ENCODE measurements at places on chromosomes 2 and 18. TPM values are rescaled to one million over a fixed set of nuclear protein-coding genes. Genes with fewer than 3 reads are reported as not detected.

RNF125 gene
- total RNA-seq = under 0.01 TPM

PHOSPHO2 gene
- 0.54 TPM for total RNA-seq

MRO gene
- not detected for total RNA-seq

GPR45 gene
- not detected for total RNA-seq

ZRANB3 gene
- total RNA-seq = 9.3 TPM

SERPINB12 gene
- total RNA-seq = not detected

MOGAT1 gene
- not detected for total RNA-seq

THADA gene
- 21.3 TPM for total RNA-seq

CYP1B1 gene
- 1.1 TPM for total RNA-seq

ALKAL2 gene
- total RNA-seq = not detected

M1AP gene
- total RNA-seq = not detected

FAM228A gene
- not detected for total RNA-seq

RASGRP3 gene
- 3.0 TPM for total RNA-seq

TGFA gene
- not detected for total RNA-seq

SRD5A2 gene
- total RNA-seq = not detected

CFC1 gene
- total RNA-seq = not detected

DSC3 gene
- under 0.01 TPM for total RNA-seq

REG3A gene
- not detected for total RNA-seq

SMAD4 gene
- total RNA-seq = 194 TPM

LYPD6 gene
- 0.90 TPM for total RNA-seq

CCDC141 gene
- not detected for total RNA-seq

RANBP2 gene
- total RNA-seq = 64.9 TPM

AKAIN1 gene
- not detected for total RNA-seq

BAZ2B gene
- total RNA-seq = 42.1 TPM

PLCL1 gene
- 0.18 TPM for total RNA-seq

PDE11A gene
- total RNA-seq = 0.56 TPM

PSMA8 gene
- total RNA-seq = not detected

MRPL30 gene
- total RNA-seq = 34.8 TPM

PREB gene
- 36.1 TPM for total RNA-seq

INHBB gene
- total RNA-seq = 0.28 TPM

NR4A2 gene
- 2.8 TPM for total RNA-seq

OSBPL1A gene
- total RNA-seq = 50.3 TPM

MOB4 gene
- 69.4 TPM for total RNA-seq

WDR35 gene
- total RNA-seq = 8.1 TPM

CD8B2 gene
- total RNA-seq = not detected

KHK gene
- total RNA-seq = 0.56 TPM

PECR gene
- 13.3 TPM for total RNA-seq

TTN gene
- 0.18 TPM for total RNA-seq
